ENCODE measurements at places on chromosomes 12 and 14. TPM values are rescaled to one million over a fixed set of nuclear protein-coding genes. Genes with fewer than 3 reads are reported as not detected.

GRCh38 chr12:12182703-12183365 is 84.0 kb downstream of the LRP6 start:
- peak; percentile 68 for DNase-seq

GRCh38 chr12:1934831-1935230 is 16.4 kb upstream of the CACNA2D4 start:
- DNase-seq: no peak

DNA sequence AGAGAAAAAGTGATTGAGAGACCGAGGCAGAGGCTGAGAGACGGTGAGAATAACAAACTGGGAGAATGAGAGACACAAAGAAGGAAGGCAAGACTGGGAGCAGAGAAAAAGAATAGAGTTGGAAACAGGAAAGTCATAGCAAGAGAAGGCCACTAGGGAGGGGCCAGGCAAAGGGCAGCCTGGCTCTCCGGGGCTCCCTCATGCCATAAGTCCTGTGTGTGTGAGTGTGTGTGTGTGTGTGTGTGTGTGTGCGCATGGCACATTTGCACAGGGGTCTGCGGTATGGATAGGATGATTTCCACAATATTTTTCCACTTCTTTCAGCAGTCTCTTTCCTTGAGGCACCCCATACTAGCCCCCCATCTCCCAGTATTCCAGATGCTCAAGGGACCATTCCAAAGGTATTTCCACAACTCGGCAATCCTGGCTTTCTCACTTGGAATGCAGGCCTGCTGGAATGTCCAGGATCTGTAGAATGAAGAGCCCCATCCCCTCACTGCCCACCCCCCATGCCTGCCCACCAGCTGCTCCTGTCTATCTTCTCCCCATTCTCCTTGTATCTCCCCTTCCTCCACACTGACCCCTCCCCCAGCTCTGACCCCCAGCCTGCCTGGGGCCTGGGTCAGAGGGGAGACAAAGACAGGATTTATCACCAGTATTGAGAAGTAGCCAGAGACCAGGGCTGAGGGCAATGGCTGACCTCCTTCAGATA is 9.0 kb downstream of the GPR84 start:
- DNase-seq: no peak

Gene TMEM229B
- 15.3 TPM for polyA plus RNA-seq

GRCh38 chr14:38121320-38122020 is 86.2 kb upstream of the SSTR1 start:
- DNase-seq: no peak

Gene CLEC4D
- not detected for polyA plus RNA-seq

- DNase-seq: no peak
Measured at GRCh38 chr14:58899317-58899713, 261.6 kb downstream of the DACT1 start.

Gene RHOJ
- polyA plus RNA-seq: 11.1 TPM

GRCh38 chr12:3604286-3604685 is 113.3 kb downstream of the PRMT8 start:
- DNase-seq: no peak

Gene RASAL1
- polyA plus RNA-seq: 12.3 TPM

- no peak for DNase-seq
Measured at GRCh38 chr14:105647784-105648608, 121.6 kb downstream of the TMEM121 start.

Gene KRT82
- polyA plus RNA-seq: not detected

DNA sequence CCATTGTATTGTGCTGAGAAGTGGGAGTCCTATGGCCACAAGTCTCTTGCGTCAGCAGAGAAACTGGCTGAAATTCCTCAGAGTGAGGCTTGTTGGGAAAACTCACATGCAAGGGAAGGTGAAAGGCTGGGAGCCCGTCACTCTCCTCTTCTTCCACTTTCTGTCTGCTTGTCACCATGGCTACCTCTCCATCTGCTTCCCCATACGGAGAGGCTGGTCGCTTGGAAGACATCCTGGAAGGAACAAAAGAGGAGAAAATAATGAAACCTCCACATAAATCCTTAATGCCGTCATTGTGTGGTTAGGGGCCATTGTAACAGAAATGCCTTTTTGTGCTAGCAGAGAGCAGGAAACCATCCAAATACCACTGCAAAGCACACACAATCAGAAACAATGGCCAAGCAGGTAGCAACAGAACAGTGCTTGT is 53.7 kb downstream of the SOX5 start:
- DNase-seq: peak; percentile 85

Gene B3GNT4
- polyA plus RNA-seq: 1.3 TPM

Gene C12orf56
- 2.5 TPM for polyA plus RNA-seq

DNA sequence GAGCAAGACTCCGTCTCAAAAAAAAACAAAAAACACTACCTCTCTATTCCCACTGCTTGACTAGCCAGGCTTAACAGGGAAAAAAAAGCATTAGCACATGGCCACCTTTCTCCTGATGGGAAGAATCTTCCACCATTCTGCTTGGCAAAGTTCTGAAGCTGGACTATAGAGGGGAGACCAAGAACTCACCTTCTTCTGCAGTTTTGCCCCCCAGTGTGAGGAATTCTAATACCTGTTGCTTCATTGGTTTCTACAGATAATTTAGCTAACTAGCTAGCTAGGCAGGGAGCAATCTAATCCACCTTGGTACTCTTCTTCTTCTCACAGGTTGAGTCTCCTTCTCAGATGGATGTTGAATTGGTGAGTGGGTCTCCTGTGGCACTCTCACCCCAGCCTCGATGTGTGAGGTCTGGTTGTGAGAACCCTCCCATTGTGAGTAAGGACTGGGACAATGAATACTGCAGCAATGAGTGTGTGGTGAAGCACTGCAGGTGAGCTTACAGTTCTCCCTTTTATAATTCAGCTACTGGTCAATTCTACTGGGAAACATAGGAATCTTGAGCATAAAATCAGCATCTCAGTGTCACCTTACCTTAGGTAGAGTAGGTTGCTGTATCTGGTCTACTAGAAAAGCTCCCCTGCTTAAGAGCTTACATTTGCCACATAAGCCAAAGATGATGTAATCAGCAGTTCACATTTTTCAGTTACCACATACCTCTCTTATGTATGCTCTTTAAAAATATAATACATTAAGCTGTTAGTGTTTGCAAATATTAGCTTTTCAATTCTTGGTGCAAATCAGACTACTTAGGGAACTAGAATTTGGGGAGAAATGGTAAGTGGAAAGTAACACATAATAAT is 16.0 kb downstream of the METTL3 start:
- DNase-seq: no peak

Gene LRRC23
- polyA plus RNA-seq: 19.3 TPM

Gene PRB2
- polyA plus RNA-seq: not detected

Gene NANOG
- not detected for polyA plus RNA-seq

GRCh38 chr12:128844031-128844635 is 9.1 kb upstream of the GLT1D1 start:
- DNase-seq: no peak
